ENCODE measurements at places on chromosomes 5 and 9.

GRCh38 chr9:131454028-131454427 lies 48.7 kb upstream of the POMT1 start:
- DNase-seq, result no peak

GRCh38 chr5:180498378-180498777 lies 4.2 kb downstream of the CNOT6 start:
- DNase-seq, result no peak

GRCh38 chr5:84332106-84332505 lies 52.6 kb downstream of the EDIL3 start:
- DNase-seq, result no peak

DNA sequence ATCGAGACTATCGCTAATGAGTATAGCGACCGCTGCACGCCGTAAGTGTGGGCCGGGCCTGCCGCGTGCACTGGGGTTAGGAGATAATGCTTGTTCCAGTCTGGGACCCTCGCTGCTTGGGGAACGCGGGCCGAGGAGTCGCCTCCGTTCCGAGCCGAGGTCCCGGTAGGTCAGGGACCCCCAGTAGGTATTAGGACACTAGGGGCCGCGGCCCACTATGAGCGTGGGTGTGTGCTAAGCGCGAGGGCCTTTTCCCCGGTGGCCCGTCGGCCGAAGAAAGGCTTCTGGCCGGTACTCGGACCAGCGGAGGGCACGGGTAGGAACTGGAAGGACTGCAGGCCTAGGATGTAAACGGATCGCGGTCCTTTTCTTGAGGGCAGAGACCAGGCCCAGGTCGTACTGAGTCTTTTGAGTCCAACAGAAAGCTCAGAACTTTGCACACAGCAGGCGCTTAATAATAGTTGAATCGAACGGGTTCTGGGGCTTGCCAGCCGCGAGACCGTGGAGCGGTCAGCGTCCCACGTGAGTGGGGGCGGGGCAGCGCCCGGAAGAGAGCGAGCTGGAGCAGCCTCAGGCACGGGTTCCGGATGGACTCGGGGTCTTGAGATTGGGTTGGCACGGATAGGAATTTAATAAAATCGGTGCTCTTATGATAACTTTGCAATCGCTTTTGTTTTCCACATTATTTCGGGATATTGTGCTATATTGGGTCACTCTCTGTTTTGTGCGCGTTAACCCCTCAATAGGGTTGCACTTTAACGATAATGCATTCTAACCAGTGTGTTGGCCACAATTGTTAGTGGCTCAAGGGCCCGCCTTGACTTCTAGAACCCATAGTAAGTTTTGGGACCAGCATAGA lies 733 bp downstream of the HSPA4 start:
- DNase-seq, result no peak

- DNase-seq, result no peak
These were observed 20.2 kb upstream of the AGXT2 start for GRCh38 chr5:35067985-35068384.

DNA sequence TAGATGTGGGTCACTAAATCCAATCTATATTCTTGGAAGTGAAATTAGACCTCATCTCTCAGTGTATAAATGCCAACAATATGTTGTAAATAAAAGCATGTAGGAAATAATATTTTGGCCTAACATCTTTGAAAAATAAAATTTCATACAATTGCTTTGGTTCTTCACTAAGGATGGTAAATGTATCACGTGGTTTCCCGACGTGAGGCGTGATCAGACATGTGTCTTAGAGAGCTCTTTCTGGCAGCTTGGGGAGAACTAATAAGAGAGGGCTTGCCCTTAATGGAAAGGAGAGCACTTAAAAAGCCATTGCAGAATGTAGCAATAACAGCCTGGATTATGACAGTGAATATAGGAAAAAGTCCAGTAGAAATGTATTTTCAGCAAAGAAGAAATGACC lies 602.6 kb downstream of the CDH12 start:
- DNase-seq, result no peak

DNA sequence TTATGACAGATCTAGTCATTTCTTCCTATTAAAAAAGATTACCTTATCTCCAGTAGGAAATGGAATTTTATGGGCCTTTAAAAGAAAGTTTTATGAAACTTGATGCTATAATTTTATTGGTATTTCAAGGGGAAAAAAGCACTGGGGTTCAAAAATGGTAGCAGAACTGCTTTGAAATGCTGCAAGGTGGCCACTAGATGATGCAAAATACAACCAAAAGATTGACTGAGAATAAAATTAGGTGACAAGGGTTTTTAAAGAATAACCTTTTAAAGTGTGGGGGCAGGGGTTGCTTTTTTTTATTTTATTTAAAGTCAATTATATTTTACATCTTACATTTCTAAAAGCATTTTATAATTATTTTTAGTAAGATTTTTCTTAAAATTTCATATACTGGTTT lies 61.7 kb downstream of the KLF9 start:
- DNase-seq, result no peak

DNA sequence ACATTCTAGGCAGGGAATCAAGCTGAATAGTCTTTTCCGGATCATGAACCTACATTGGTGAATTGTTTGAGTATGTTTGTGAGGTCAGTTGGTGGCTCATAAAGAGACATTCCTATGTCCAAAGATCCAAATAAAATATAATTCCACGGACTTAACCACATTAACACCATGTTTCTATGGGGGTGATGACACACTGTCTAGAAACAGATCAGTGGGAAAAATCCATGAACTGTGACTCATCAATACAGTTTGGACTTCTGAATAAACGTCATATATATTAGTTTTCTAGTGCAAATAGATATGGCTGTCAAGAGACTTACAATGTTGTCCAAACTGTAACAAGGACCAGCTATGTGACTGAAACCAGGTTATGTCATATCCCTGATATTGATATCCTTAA lies 509.9 kb upstream of the TYRP1 start:
- DNase-seq, result no peak

DNA sequence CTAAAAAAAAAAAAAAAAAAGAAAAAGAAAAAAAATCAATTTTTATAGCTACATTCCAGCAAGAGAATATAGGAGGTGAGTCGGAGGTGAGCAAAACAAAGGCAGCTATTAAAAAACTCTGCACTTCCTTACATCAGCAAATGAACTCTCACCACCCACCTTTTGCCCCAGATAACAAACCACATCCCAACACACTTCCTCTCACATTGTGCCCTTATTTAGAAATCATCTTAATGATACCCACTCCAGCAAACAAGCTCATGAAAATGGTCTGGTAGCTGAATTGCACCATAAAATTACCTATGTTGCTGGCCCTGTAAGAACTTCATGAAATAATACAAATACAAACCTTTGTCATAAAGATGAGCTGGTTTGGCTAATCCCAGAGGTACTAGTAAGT lies 82.9 kb downstream of the CEMIP2 start:
- DNase-seq, result no peak

DNA sequence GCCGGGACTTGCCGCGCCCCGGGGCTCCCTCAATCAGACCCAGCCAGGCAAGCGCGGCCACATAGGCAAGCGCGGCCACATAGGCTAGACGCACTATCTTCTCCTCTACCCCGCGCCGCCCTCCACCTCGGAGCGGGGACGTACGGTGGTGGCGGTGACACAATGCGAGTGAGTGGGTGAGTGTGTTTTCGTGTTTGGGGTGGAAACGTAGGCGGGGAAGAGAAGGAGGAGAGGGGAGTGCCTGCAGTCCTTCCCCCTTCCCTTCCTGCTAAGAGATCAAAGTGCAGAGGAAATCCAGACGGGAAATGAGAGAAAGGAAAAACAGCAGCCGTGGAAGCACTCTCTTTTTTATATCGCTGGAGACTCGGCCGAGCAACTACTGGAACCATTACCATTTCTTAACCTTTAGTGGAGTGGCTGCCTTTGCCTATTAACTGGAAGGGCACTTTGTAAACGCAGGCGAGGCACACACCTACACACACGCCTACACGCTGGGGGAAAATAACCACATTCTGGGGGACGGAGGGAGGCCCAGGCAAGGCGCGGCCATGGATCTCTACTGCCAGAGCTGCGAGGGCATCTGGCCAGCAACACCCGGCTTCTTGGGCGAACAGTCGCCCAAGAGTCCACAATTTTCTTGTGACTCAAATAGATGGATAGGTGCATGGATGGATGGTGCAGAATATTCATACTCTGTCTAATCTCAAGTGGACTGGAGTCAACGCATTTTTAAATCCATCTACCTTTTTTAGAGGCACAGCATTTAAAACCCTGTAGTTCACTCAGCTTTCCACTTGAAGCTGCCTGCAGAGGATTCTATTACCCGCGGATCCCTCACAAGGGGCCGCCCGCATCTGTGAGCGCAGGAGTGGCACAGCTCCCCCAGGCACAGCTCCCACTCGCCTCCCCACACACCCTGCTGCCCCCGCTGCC lies 2.1 kb downstream of the EDIL3 start:
- no peak for DNase-seq

GRCh38 chr5:134113902-134114875 lies at the start of gene TCF7:
Gene TCF7, plus strand, starts transcription at chr5:134114681. Its CDS starts 226 bp downstream, at chr5:134114907.
- peak; percentile 61 for DNase-seq

Measured in bone marrow (tissue), 2 donors.